Stimulated activated CD8-positive, alpha-beta memory T cell treated with anti-CD3 and anti-CD28 coated beads, Interleukin-7, amount 100 ng/mL, for 24 hours (primary cell): ENCODE measurements at places on chromosomes 13 and 19.

GRCh38 chr19:40804783-40805242 is 5.8 kb downstream of the EGLN2 start:
- DNase-seq = no peak

DNA sequence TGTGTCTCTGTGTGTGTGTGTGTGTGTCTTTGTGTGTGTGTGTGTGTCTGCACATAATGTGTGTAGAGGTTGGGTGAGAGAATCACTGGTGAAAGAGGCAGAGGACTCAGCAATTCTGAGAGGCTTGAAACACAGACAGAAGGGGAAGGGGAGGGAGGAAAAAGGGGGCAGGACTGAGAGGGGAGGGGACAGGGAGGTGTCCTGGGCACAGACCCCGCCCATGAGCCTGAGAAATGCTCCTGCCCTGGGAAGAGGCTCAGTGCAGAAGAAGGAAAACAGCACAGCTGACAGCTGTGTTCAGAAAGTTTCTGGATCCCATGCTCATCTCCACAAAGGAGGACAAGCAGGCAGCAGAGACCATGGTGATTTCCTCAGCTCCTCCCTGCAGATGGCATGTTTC is 59.1 kb upstream of the CEACAM8 start:
- DNase-seq = no peak

DNA sequence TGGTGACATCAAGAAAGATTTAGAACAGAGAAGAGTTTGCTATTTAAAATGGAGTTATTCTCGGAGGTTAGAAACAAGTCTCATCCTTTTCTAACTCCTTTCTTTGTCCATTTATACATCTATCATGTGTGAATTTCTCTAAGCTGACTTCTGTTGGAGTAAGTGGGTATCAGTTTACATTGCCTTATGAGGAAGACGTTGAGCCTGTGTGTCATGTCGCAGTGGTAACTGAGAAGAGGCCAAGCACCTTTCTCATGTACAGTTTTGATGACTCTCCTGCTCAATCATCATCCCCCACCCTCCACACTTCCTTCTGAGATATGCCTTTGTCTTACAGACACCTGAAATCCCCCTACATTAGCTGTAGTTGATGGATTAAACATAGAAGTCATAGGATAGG is 624.8 kb downstream of the LIG4 start:
- no peak for DNase-seq

GRCh38 chr19:17529239-17530158 is 18.1 kb downstream of the PGLS start:
- no peak for DNase-seq

DNA sequence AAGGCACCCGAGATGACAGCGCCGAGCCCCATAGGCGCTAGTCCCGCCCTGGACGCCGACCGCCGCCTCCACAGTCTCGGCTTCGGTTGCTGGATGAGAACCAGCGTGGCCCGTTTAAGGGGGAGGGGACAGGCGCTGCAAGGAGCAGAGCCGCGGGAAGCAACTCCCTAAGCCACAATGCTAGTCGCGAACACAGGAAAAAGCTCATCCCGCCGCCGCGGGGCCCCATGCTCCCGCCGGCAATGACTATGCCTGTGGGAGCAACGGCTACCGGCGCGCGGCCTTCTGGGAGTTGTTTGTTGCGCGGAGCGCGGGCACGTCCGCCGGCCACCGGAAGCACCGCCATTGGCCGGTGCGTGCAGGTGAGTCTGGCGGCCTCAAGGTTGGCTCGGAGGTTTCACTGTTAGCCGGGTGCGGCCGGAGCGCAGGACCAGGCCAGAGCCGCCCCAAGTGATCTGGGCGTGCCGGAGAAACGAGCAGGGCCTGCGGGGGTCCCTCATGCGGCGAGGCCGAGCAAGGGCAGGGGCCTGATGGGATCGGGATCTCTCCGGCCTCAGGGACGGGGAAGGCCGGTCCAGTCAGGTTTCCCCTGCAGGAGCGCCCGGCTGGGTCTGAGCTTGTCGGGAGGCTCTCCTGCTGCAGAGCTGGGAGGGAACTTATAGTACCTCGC is at the start of gene ZNF544:
Gene ZNF544, plus strand, starts transcription at position 330 of the 670 bp plus-strand sequence. CDS start 15,110 bp downstream, outside the sequence.
- DNase-seq = peak; percentile 31

GRCh38 chr19:15779756-15780476 is 7.5 kb upstream of the OR10H5 start:
- DNase-seq = no peak

DNA sequence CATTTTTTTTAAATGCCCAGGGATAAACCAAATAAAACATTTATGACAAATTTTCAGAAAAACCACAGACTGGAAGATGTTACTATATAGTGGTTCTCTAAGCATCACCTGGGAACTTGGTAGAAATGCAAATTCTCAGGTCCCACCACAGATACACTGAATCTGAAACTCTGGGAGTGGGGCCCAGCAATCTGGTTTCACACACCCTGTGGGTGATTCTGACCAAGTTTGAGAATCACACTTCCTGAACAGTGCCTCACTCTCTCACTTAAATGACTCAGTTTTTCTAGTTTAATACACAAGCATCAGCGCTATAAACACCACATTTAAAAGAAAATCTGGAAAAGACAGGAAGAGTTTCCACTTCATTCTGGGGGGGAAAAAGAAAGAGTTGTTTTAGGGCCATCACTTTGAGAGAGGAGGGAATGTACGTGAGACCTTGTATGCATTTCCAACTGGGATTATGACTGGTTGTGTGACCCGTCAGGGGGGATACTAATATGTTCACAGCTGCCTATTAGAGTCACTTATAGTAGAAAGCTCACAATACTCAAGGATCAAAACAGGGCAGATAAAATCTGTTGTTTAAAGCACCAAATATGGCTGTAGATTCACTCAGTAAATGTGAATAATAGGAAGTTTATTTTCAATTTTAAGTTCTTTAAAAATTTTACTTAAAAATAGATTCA is 567.7 kb downstream of the GPC6 start:
- DNase-seq = peak; percentile 8

GRCh38 chr19:7699417-7700401 is 2.2 kb downstream of the FCER2 start:
- DNase-seq = no peak

- no peak for DNase-seq
Observed at GRCh38 chr19:18156841-18157464, 4.0 kb downstream of the PIK3R2 start.

DNA sequence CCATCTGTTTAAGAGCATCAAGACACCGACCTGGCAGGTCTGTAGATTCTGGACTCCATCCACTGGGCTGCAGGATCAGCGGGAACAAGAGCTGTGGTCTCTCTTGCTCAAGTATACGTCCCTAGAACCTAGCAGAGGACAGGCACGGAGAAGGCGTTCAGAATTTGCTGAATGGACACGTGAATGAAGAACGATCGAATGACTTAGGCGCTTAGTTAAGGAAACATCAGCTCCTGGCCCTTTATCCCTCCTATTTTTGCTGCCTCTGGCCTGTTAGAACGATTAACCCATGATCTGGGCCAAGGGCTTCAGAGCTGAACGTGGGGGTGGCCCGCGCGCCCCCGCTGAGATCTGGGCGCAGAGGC is 953 bp downstream of the DZIP1 start:
- no peak for DNase-seq

- no peak for DNase-seq
Observed at GRCh38 chr19:51460164-51460992, 2.1 kb upstream of the SIGLEC8 start.

DNA sequence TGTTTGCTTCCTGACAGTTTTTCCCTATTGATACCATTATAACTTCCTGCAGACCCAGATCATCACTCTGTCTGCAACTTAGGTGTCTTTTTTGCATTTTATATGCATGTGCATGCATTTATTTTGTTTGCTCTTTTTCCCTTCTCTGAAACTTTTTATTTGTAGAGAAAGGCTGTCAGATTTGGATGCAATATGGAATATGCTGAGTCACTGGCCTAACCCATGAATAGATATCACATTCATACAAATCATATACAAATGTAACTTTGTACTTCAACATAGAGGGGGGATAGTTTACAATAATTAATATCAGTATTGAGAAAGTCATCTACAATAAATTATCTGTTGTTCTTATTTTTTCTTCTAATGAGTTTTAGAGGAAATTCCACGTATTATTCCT is 1465.0 kb downstream of the EFNB2 start:
- DNase-seq = no peak

- no peak for DNase-seq
Observed at GRCh38 chr19:51702825-51703574, 9.9 kb downstream of the SPACA6 start.

GRCh38 chr19:7512400-7512851 is 3.5 kb upstream of the ZNF358 start:
- DNase-seq = no peak

DNA sequence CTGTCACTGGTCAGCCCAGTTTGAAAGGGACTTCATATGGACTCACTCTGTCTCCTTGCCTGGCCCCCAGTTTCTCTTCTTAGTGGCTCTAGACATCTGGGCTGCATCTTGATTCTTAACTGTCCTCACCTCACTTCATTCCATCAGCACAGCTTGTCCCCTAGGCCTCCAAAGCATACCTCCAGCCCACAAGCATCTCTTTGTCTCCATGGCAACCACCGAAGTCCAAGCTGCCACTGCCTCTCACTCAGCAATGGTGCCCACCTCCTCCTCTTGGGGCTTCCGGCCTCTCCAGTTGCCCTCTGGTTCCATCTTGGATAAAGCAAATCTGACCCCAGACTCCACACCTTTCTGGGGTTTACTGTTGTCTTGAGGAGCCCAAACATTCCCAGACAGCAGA is 9.9 kb upstream of the KLHL26 start:
- no peak for DNase-seq

GRCh38 chr13:97659602-97660001 is 225.6 kb downstream of the RAP2A start:
- no peak for DNase-seq

GRCh38 chr13:75687150-75687763 is 51.1 kb downstream of the LMO7 start:
- no peak for DNase-seq

DNA sequence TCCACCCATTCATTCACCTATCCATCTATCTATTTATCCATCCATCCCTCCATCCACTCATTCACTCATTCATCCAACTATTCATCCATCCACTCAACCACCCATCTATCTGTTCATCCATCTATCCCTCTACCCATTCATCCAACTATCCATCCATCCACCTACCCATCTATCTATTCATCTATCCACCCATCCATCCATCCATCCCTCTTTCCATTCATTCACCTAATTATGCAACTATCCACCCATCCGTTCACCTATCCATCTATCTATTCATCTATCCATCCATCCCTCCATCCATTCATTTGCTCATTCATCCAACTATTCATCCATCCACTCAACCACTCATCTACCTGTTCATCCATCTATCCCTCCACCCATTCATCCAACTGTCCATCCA is 54.5 kb downstream of the UNC13A start:
- no peak for DNase-seq

- no peak for DNase-seq
Observed at GRCh38 chr19:32357720-32358119, 12.3 kb downstream of the ZNF507 start.

DNA sequence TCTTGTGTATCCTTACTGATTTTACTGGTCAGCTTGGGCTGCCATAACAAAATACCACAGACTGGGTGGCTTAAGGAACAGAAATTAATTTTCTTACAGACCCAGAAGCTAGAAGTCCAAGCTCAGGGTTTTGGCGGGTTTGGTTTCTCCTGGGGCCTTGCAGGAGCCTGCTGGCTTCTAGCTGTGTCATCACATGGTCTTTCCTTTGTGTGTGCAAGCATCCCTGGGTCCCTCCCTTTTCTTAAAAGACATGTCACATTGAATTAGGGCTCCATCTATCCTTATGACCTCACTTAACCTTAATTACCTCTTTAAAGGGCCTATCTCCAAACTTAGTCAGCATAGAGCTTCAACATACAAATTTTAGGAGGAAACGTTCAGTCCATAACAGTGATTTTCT is 23.4 kb downstream of the UBAC2 start:
- DNase-seq = no peak

DNA sequence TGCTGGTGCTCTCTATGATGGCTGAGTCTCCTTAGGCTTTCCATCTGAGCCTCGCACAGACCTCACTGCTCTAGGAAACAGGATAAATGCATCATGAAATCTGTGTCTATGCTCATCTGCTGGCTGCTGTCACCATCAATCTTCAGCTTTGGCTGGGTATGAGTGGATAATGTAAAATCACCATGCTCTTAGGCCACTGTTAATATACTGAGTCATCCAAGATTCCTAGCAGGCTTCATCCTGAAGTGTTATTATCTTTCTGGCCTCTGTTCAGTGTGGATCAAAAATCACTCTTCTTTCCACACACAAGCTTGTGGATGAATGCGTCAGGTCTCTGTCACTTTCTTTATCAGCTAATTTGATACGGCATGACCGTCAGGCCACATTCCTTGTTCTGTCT is 317.4 kb downstream of the NALCN start:
- DNase-seq = no peak

DNA sequence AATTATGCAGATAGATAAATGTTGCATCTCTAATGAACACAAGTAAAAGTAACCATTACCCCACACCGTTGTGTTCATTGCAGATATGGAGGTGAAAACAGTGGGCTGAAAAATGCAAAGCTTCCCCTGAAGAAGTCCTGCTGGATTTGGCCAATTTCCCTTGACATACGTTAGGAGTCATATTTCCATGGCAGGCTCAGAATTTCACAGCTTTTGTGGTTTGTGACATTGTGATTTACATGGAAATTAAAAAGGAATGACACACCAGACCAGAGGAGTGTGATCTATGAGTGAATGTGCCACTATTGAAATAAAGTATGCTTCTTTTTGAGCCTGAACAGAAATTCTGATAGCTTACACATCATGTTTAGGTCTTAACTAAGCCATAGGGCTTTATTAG is 221.1 kb upstream of the TMTC4 start:
- no peak for DNase-seq

GRCh38 chr19:53112286-53112685 is 9.1 kb upstream of the ZNF160 start:
- no peak for DNase-seq

- no peak for DNase-seq
Observed at GRCh38 chr13:111629457-111629856, 309.0 kb downstream of the TEX29 start.

DNA sequence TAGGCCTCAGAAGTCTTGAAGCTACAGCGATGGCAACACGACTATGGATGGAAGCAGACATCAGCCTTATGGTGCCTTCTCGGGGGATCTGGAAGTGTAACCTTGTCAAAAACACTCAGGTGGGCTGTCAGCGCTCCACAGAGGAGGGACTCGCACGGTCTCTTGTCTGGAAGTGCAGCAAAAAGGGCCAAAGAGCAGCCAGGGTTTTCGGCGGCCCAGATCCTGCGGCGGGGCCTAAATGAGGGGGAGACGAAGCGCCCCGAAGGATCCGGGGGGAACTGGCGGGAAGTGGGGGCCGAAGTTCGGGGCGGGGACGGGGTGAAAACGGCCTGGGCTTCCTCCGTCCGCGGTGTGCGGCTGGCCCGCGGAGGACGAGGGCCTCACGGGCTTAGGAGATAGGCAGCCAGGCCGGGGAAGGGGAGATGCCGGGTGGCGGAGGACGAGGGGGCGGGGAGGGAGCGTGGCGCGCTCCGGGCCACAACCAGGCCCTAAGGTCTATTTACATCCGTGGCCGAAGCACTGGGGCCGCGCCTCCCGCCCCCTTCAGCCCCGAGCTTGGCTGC is 637 bp downstream of the RANBP3 start:
- DNase-seq = no peak
